ENCODE measurements at places on chromosomes 2 and 18.

DNA sequence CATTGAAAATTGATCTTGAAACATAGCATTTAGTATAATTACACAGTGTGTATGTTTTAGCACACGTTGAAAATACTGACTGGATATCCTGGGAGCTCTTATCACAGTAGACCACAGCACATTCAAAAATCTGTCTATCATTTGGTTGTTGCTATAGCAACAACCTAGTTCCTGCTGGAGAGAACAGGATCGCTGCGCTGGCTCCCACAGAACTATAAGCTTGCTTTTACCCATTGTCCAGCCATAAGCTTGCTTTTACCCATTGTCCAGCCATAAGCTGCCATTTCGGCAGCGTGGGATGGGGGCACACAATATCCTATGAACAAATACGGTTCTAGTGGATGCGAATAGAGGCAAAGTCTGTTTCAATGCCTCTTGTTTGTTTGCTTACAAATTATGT is 70.4 kb upstream of the ST6GAL2 start:
- DNase-seq = peak; percentile 62

GRCh38 chr2:36277146-36277808 is 78.3 kb upstream of the CRIM1 start:
- DNase-seq = peak; percentile 89

- DNase-seq = no peak
These were observed 75.9 kb downstream of the ITGB1BP1 start for GRCh38 chr2:9347411-9347881.

- DNase-seq = no peak
These were observed 30.1 kb downstream of the TGIF1 start for GRCh38 chr18:3479978-3480509.

GRCh38 chr2:27729198-27729597 is 42.3 kb upstream of the MRPL33 start:
- DNase-seq = no peak

DNA sequence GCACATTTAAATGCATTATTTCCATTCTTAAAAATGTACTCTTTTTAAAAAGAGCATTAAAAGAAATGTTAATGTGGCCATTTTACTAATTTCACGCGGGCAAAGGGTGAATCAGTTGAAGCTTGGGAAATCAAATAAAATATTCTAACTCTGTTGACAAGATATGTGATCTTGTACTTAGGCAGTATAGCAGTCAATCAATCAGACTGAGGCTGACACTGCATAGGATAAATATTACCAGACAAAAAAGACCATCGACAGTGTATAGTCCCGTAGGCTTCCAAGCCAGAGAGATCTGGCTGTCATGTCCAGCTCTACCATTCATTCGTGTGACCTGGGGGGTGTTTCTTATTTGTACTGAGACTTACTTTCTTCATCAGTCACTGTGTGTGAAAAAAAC is 39.8 kb upstream of the CCDC68 start:
- DNase-seq = no peak

DNA sequence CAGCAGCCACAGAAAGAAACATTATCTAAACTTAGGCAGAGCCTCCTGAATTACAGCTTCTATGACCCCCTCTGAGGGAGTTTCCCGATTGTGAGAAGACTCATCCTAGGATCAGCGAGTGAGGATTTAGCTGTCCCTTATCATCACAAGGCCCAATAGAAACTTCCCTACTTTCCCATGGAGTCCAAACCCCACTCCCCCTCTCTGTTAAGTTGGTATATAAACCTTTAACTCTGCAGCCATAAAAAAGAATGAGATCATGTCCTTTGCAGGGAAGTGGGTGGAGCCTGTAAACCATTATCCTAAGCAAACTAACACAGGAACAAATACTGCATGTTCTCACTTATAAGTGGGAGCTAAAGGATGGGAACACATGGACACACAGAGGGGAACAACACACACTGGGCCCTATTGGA is 78.8 kb downstream of the MYL12B start:
- DNase-seq = peak; percentile 8

DNA sequence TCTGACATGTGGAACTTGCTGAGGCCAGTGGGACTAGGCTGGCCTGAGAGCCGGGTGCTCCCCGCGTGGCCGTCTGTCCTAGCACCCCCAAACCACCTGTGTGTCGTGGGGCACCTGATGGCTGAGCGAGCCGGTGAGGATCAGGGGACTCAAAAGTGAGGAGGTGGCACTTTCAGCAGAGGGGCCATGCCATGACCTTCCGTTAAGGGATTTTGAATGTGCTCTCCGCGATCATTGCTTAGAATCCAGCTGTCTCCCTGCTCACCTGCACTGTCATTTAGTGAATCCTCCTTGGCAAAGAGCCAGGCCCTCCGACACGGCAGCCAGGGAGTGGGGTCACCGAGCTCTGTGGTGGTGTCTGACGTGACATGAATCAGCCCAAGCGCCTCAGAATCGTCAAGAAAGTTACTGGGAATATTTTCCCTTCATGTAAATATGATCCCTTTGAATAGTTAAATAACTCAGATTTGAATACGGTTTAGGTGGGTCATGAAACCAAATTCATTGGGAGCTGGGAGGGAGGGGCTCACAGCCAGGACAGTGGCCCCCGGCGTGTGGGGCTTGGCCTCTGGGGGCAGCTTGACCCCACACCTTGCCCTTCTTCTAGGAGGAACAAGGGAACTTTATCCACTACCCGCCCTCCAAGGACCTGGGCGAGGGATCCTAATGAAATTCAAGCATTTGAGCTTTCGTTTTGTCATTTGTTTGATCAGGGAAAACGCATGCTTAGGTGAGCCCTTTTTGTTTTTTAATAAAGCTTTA is 9.5 kb downstream of the NFATC1 start:
- DNase-seq = no peak
